AML-193 (cell line): ENCODE measurements at places on chromosomes 1 and 21.

DNA sequence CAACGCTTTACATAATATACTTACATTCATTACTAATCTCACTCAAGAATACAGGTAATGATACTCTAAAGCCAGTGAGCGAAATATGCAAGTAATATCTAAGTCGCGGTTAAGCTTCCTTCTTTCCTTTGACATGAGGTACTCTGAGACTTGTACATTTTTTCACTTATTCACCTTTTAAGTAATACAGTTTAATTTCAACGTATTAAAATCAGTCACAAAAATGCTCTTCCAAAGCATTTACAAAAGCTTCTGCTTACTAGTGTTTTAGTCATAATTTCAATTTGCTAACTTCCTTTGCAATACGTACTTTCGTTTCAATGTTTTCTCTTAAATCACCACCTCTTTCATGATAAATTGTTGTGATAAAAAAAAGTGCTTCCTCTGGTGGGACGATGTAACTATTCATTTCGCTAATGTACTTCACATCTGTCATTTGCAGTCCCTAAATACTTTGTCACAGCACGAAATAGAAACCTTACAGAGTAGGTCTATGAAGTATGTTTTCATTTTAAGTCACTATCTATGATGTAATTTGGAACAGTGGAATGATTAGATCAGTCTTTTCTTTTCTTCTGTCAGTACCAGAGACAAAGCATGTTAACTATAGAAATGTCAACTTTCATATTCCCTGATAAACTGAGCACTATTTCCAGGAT is 34.0 kb upstream of the ADGRL4 start:
- no peak for DNase-seq

DNA sequence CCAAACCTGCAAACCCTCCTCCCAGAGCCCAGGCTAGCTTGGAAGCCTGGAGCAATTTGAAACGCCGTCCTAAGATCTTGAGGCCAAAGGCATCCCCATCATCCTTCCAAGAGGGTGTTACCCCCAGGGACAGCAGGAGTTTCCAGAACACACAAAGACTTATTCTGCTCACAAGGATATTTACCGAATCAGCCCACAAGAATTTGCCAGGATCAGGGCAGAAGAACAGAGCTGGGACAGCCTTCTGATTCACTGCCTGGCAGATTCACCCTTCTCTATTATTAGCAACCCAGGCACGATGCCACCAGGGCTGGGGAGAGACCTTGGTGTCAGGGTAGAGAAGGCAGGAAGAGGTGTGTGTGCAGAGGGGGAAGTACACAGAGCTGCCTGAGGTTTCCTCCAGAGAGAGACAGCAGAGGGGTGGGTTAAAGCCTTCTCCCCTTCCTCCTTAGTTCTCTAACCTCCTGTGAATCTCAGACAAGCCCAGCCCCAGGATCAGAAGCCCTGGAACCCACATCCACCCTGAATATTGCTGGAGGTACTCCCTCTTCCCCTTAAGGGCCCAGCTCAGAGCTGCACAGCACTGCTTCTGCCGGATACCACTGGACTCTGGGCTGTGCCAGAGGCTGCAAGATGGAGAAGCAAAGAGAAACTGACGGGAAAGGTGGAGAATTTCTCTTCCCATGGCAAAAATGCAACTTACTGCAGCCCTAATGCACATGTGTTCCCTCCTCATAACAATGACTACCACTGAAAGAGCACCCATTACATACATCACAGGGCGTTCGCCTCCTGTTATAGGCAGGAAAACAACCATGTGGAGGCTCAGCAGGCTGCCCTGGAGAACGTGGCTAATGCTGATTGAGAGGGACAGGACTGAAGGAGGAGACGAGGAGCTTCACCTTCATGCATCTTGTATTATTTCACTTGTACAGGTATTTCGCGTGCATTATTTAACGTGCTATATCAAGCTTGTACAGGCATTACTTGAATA is 61.8 kb downstream of the ITPKB start:
- DNase-seq = peak; percentile 75

DNA sequence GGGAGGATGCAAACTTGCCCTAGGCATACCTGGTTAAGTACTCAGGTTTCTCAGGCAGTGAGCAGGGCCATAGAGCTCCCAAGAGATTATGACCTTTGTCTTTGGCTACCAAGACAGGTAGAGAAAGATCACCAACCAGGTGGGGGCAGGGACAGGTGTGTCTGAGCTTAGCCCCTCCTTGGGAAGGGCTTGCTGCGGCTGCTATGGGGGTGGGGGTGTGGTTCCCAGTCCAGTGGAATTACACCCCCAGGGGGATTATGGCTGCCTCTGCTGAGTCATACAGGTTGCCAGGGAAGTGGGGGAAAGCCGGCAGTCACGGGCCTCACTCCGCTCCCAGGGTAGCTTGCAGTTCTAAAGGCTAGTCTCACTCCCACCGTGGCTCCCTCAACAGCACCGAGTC is 65.2 kb upstream of the FAM163A start:
- DNase-seq = no peak

DNA sequence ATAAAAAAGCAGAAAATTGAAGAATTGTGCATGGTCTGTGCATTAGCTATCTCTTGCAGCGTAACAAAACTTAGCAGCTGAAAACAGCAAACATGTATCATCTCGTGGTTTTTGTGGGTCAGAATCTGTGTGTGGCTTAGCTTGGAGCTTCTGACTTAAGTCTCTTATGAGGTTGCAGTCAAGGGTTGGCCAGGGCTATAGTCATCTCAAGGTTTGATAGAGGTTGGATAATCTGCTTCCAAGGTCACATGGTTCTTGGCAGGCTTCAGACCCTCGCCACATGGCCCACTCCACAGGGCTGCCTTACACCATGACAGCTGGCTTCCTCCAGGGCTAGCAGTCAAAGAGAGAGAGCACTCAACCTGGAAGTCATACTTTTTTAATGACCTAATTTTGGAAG is 35.9 kb downstream of the CNST start:
- DNase-seq = no peak

DNA sequence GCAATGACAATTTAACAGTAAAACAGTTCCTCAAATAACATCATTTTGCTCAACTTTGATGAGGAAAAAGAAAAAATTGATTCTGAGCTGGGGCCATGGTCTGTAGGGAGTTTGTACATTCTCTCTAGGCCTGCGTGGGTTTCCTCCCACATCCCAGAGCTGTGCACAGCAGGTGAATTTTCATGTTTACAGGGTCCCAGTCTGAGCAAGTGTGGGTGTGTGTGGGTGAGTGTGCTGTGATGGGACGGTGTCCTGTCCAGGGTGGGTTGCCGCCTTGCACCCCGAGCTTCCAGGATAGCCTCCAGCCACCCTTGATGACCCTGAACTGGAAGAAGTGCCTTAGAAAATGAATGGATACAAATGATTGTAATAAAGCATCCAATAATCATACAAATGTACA is 75.6 kb upstream of the BCL10 start:
- no peak for DNase-seq

DNA sequence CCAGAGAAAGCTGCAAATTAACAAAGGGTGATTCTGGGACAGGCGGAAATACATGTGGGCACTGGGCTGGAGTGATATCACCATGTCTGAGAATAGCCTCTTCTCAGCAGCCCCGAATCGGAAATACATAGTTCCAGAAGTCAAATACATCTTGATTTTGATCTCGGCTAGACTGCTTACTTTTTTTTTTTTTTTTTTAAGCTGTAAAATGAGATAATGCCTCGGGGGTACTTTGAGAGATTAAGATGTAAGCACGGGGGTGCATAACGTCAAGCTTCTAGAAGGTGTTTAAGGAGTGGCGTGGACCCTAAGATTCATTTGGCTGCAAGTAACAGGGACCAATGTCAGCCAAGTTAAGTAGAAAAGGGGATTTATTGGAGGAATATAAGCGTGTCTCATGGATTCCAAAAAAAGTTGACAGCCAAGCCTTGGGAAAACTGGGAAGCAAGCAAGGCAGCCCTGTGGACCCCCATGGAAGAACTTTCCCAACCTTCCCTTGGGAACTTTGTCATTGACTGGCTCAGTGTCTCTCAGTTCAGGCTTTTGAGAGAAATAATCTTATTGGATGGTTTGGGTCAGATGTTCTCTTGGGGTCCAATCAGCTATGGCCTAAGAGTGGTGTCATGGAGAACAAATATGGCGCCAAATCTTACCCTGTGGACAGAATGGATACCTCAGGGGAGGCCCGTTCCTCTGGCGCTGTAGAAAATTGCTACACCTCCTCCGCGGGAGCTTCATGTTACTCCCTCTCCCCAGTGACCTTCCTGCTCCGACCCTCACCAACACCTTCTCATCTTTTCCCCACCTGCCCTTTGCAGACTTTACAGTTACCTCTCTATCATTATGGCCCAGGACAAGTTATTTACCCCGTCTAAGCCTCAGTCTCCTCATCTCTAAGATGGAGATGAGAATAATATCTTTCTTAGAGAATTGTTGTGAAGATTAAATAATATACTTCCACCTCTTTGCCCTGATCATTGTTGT is 186.6 kb downstream of the KAZN start:
- DNase-seq = no peak

DNA sequence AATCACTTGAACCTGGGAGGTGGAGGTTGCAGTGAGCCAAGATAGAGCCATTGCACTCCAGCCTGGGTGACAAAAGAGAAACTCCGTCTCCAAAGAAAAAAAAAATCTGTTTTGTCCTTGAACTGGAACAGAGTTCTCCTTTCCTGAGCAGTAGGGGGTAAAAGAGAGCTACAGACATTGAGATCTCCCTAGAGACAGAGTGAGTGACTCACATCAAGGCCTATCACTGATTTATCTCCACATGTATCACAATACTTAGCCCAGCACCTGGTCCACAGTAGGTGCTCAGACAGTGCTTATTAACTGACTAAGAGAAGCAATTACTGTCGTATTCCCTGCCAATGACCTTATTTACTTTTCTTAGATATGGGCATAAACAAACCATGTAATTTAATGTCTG is 354.1 kb upstream of the C1orf87 start:
- no peak for DNase-seq

DNA sequence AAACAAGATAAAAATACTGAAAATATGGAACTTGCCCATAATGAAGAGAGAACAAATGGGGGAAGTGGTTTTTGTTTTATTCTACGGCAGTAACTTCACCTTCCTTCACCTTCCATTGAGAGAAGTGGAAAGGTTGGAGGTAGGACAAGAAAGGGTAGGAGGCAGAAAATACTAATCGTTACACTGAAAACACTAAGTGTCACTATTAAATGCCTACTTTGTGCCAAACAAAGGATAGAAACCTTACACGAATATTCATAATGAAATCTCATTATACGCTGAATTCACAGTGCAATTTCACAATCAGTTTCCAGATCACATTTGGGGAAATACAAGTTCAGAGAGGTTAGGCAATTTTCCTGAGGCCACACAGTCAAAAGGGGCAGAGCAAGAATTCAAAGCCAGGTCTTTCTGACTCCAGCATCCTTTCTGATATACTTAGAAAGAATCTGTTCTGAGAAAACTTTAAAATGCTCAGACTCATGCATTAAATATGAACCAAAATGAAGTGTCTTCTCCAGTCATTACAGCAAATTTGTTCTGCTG is 3.0 kb downstream of the TIAM1 start:
- DNase-seq = no peak

DNA sequence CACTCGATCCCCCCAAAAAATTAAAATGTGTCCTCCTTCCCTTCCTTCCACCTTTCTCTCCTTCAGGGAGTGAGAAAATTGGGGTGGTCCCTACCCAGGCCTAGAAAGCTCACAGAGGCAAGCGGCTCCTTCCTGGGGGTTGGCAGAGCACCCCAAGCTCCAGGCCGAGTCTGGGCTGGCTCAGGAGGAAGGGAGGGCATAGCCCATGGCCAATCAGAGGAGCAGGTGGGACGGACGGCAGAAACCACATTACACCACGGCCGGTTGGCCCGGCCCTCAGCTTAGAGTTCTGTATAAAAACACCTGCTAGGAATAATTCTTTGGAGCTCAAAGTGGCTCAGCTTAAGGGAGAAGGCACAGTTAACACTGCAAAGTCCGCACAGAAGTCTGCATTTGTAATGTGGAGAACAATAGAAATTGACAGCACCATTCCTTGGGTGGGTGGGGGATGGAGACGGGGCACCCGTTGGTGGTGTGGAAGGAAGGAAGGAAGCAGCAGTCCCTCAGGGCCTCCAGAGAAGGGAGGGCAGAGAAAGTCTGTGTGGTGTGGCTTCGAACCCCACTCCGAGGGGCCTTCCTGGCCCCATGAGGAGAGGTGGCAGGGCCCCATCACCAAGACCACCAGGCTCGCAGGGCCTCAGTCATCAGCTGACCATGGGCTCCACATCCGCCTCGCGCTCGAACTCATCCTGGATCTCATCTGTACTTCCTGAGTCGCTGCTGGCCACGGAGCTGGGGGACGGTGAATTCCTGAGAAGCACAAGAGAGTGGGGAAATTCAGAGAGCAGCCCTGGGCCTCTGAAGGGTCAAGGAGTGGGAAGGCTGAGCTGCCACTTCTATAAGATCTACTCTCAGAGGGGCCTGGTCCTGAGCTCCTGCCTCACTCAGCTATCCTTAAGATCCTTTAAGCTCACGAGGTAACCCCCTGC is 5.8 kb upstream of the ALDH4A1 start:
- DNase-seq = no peak

DNA sequence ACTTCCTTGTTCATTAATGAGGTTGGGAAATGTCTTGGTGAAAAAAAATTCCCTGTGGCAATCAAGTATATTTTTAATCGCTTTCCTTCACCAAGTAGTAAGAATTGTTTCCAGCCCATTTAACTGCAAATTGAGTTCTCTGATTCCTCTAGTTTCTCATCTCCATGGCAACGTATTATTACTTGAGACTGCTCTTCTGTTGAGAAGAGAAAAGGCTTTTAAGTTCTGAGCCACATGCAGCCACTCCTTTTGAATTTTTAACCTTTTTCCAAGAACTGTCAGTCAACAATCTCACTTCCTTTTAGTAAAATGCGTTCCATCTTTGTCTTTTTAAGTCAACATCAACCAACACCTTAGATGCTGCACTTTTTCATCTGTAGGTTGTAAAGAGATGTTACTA is 75.7 kb upstream of the KIAA1614 start:
- no peak for DNase-seq

DNA sequence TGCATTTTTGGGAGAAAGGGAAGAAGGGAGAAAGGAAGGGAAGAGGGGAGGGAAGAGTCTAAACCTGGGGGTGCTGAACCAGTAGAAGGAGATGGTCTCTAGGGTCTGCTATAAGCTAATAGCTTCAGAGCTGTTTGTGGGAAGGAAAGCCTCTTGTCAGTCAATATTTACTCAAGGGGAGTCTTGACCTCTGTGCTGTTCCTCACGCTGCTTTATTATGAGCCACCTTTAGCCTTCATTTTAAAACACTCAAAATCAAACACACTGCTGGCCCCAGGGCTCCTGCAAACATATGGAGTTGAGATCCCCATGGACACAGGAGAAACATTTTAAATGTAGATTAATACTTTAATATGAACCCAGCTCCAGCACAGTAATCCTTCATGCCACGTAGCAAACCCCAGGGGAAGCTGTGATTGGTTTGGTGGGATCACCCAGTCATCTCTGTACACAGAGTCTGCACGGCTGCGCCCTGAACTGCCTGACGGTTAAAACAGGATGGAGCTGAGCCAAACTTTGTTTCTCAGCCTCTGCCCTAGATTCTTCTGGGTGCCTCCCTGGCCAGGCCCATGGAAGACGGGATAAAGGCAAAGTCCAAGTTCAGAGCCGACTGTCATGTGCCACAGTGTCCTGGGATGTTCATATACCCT is 40.2 kb upstream of the VWA5B1 start:
- no peak for DNase-seq
